Esophagus muscularis mucosa (tissue), 4 donors: ENCODE measurements at places on chromosomes 5 and 9. TPM values are rescaled to one million over a fixed set of nuclear protein-coding genes. Genes with fewer than 3 reads are reported as not detected.

Gene FOXD4L5
- total RNA-seq = not detected

Gene STK32A
- total RNA-seq = 1.3 TPM

- no peak for DNase-seq
Observed at GRCh38 chr5:41770799-41771198, 99.4 kb downstream of the OXCT1 start.

DNA sequence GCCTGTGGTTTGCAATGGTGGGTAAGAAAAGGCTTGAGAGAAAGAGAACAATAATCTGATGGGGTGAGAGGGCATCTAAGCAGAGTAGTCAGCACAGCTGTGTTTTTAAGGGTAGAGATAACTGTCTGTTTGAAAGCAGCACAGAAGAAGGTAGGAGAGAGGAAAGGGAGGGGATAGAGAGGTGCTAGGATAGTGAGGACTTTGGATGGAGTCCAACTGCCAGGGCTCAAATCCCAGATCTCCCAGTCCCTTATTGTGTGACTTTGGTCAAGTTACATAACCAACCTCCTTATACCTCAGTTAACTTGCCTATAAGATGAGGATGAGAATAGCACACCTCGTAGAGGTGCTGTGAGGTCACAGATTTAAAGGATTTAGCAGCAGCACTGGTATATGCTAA, 55.6 kb downstream of the GPR21 start:
- peak; percentile 45 for DNase-seq

DNA sequence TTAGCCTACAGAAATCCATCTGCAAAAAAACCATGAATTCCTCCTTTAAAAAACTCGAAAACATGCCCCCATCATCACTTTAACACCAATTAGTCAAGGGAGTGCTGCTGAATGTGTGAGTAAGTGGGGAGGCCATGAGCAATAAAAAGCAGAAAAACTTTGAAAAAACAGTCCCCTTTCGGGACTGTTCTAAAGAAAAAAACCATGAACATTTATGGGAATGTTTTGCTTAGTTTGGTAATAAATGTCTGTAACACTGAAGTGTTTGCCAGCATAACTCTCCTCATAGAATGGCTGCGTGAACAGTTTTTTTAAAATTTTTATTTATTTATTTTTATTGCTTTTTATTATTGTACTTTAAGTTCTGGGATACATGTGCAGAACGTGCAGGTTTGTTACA, 99.4 kb upstream of the TARS1 start:
- no peak for DNase-seq

Gene SKP1
- 345 TPM for total RNA-seq

DNA sequence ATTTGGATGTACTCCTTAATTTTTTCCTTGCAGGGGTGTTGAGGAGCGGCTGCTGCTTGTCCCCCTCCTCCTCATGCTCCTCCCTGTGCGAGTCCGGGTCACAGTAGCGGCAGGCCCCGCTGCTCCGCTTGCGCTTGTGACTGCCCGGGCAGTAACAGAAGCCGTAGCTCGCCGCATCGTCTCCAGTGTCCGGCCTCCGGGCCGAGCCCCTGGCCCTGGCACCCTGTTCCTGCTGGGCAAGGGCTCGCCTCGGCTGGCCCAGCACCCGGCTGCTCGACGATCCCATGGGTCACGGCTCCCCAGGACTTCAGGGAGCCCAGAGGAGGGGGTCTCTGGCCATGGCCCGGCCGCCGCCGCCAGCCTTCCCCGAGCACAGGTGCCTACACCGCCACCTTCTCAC, at the start of gene GMCL2:
Gene GMCL2, minus strand, starts transcription at position 358 of the 400 bp plus-strand sequence. Its CDS starts 72 bp downstream, at position 286.
- DNase-seq = no peak

Gene CDH9
- total RNA-seq = not detected

Gene IRGM
- total RNA-seq = not detected

Gene LCN1
- not detected for total RNA-seq

Gene GABRA6
- total RNA-seq = not detected

Gene SLC46A2
- total RNA-seq = 0.26 TPM
